ENCODE measurements at places on chromosomes 16 and 17.
A peak's percentile ranks its signal among the peaks of the same experiment; 100 is the strongest.

GRCh38 chr17:78738278-78738677, 43.8 kb downstream of the CYTH1 start:
- no peak for DNase-seq
- H3K4me3 ChIP-seq = no peak overlapping the region
- H3K27ac ChIP-seq = no peak overlapping the region
- peaks cover 81% of the 10 kb centered on the region for H3K4me1 ChIP-seq

- H3K27ac ChIP-seq = no peak overlapping the region
- H3K4me3 ChIP-seq = no peak overlapping the region
- no peaks in the 10 kb centered on the region for H3K27me3 ChIP-seq
- H3K36me3 ChIP-seq = peaks cover 99% of the 10 kb centered on the region
Observed at GRCh38 chr17:76048711-76049110, 21.6 kb upstream of the EVPL start.

DNA sequence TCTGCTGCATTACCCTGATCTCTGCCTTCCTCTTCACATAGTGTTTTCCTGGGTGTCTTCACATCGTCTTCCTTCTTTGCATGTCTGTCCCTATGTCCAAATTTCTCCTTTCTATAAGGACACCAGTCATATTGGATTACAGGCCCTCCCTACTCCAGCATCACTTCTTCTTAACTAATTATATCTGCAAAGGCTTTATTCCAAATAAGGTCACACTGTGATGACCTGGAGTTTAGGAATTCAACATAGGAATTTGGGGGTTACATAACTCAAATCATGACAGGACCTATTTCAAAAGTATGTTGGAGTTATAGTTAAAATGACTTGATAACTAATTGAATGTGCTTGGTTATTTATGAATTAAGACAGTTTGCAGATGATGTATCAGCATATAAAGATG, 490.5 kb upstream of the ERCC4 start:
- H3K27me3 ChIP-seq = no peaks in the 10 kb centered on the region
- no peak overlapping the region for H3K4me3 ChIP-seq
- no peak overlapping the region for H3K27ac ChIP-seq
- no peaks in the 10 kb centered on the region for H3K4me1 ChIP-seq
- H3K36me3 ChIP-seq = no peaks in the 10 kb centered on the region

DNA sequence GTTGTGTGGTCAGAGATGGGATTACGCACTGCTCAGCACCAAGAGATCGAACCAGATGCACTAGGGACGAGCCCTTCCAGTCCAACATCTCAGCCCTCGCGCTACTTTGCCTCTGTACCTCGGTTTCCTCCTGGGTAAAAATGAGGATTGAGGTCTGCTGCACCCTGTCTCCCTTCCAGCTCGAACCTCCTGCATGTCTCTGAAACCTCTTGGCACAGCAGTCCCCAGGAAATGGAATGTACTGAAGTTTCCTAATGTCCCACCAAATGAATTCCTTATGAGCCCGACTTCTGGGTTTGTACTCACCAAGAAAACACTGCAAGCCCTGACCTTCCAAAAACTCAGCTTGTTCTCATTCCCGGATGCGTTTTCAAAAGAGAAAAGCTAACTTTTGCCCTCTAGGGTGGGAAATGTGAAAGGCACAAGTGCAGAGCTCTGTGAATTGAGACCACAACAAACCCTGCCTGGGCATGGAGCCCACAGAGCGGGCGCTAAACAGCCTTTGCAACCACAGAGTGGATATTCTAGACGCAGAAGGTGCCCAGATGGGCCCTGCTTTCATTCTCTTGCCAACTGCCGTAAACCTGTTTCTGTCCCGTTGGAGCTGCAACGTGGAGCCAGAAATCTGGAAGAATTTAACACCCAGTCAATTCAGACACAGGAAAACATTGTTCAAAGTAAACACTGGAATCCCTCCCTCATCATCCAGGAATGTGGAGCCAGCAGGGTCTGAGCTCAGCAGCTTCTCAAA, 10.3 kb downstream of the CDRT4 start:
- peaks cover 16% of the 10 kb centered on the region for H3K4me1 ChIP-seq
- peak overlapping the region; percentile 79 for H3K27ac ChIP-seq
- no peaks in the 10 kb centered on the region for H3K36me3 ChIP-seq
- no peaks in the 10 kb centered on the region for H3K27me3 ChIP-seq
- no peak overlapping the region for H3K4me3 ChIP-seq
- DNase-seq = no peak

DNA sequence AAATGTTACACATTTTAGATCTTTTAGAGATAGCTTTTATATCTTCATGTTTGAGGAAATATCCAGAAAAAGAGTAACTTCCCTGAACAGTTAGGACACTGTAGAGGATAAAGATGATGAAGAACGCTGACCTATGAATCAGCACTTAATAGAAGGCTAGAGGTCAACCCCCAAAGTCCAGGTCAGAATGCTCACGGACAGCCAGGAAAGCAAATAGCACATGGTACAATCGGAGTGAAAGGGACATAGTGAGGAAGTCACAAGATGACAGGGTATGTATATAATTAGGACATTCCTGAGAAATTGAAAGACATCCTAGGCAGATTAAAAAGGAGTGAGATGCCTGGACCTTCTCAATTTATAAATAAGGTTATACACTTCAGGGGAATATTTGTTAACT, 55.1 kb upstream of the CNTNAP4 start:
- no peaks in the 10 kb centered on the region for H3K36me3 ChIP-seq
- H3K4me1 ChIP-seq = no peaks in the 10 kb centered on the region
- H3K27ac ChIP-seq = no peak overlapping the region
- no peak for DNase-seq
- no peak overlapping the region for H3K4me3 ChIP-seq
- no peaks in the 10 kb centered on the region for H3K27me3 ChIP-seq

DNA sequence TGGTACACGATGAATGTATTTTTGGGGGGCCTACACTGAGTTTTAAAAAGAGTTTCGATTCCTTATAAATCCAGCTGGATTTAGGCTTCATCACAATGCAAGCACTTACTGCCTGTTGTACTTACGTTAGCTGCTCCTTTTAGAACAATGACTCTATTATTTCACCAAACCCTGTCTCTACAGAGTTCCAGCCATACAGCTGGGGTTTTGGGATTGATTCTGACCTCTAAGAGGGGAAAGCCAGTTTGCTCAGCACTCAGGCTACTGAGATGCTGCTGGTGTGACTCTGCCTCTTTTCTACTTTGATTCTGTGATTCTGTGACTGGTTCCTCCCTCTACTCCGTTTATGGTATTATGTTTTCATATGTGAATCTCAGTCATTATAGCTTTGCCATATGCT, 329.7 kb downstream of the ABCC12 start:
- no peaks in the 10 kb centered on the region for H3K27me3 ChIP-seq
- no peak for DNase-seq
- H3K27ac ChIP-seq = no peak overlapping the region
- no peak overlapping the region for H3K4me3 ChIP-seq
- no peaks in the 10 kb centered on the region for H3K36me3 ChIP-seq
- no peaks in the 10 kb centered on the region for H3K4me1 ChIP-seq

- H3K27me3 ChIP-seq = no peaks in the 10 kb centered on the region
- no peak overlapping the region for H3K27ac ChIP-seq
- H3K36me3 ChIP-seq = peaks cover 90% of the 10 kb centered on the region
Observed at GRCh38 chr17:5413682-5414081, 5.8 kb downstream of the NUP88 start.

DNA sequence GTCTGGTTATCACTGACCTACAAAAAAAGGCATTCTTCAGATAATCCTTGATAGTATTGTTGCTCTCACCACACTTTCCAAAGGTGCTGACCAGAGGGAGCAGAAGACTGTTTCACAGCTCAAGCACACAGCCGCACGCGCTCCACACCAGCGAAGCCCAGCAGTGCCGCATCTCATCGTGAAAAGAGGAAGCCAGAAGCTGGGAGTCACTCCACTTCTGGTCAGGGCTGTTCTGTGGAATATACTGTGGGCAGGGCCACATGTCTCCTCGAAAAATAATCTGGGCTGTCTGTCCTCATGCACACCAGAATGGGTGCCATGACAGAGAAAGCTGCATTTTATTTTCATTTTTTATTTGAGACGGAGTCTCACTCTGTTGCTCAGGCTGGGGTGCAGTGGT, 7.3 kb upstream of the PRSS36 start:
- no peak overlapping the region for H3K27ac ChIP-seq
- H3K4me3 ChIP-seq = no peak overlapping the region
- no peaks in the 10 kb centered on the region for H3K36me3 ChIP-seq
- peak; percentile 70 for DNase-seq
- no peaks in the 10 kb centered on the region for H3K4me1 ChIP-seq
- H3K27me3 ChIP-seq = no peaks in the 10 kb centered on the region

GRCh38 chr17:31882571-31882970, 18.9 kb downstream of the UTP6 start:
- no peak overlapping the region for H3K4me3 ChIP-seq
- H3K4me1 ChIP-seq = no peaks in the 10 kb centered on the region
- DNase-seq = no peak
- no peaks in the 10 kb centered on the region for H3K27me3 ChIP-seq
- peaks cover 99% of the 10 kb centered on the region for H3K36me3 ChIP-seq

GRCh38 chr17:51435641-51436091, 175.3 kb downstream of the UTP18 start:
- H3K27me3 ChIP-seq = no peaks in the 10 kb centered on the region
- no peak overlapping the region for H3K27ac ChIP-seq
- no peaks in the 10 kb centered on the region for H3K4me1 ChIP-seq
- DNase-seq = peak; percentile 61
- H3K36me3 ChIP-seq = no peaks in the 10 kb centered on the region

- H3K36me3 ChIP-seq = no peaks in the 10 kb centered on the region
- peaks cover 29% of the 10 kb centered on the region for H3K4me1 ChIP-seq
- no peak for DNase-seq
Observed at GRCh38 chr17:49495842-49496182, 719 bp downstream of the NGFR start.

- no peaks in the 10 kb centered on the region for H3K27me3 ChIP-seq
- H3K36me3 ChIP-seq = no peaks in the 10 kb centered on the region
- peak overlapping the region; percentile 80 for H3K27ac ChIP-seq
Observed at GRCh38 chr17:7214300-7215135, 5.1 kb downstream of the DLG4 start.
